Activated T-cell treated with anti-CD3 and anti-CD28 coated beads, Interleukin-2, amount 50 U/mL, for 72 hours (primary cell): ENCODE measurements at places on chromosomes 3 and 15. TPM values are rescaled to one million over a fixed set of nuclear protein-coding genes. Genes with fewer than 3 reads are reported as not detected.

CCNB2 gene
- total RNA-seq, result 65.9 TPM

IQSEC1 gene
- total RNA-seq, result 53.5 TPM

RARB gene
- not detected for total RNA-seq

GABRB3 gene
- total RNA-seq, result not detected

GPR15 gene
- 4.6 TPM for total RNA-seq

PRICKLE2 gene
- 0.17 TPM for total RNA-seq

CACNA2D2 gene
- 3.3 TPM for total RNA-seq
